ENCODE measurements at places on chromosomes 7 and 10.

DNA sequence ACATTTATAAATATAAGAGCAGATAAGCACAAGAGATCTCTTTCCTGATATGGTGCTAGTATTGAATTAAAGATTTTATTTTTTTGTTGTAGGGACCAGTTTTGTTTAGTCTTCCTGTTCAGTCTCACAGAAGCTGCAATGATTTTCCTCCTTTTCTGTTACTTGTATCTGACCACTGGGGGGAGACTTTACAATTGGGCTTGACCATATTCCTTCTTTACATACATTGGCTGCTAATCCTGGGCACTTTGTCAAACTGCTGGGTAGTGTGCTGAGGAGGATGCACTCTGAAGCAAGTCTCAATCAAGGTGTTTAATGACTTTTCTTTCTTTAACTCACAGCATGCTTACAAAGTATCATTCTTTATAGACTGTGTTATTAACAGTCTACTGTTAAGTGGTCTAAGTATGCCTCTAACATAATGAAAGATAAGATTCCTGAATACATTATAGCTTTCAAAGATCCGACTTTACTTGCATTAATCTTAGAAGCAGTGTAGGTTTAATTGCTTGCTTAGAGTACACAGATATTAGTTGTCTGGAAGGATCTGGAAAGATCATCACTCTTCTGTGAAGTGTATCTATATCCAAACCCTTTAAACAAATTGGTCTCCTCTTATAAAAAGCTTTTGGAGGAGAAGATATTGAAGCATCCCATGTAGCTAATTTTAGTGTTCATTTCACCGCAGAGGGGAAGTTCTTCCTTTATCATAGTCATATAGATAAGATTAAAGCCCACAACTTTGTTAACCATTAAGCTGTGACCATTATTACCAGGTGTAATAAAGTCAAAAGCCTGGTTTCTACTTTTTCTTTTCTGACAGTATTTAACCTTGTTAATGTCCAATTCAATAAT, 3.1 kb downstream of the PALS2 start:
- DNase-seq = peak; percentile 29

DNA sequence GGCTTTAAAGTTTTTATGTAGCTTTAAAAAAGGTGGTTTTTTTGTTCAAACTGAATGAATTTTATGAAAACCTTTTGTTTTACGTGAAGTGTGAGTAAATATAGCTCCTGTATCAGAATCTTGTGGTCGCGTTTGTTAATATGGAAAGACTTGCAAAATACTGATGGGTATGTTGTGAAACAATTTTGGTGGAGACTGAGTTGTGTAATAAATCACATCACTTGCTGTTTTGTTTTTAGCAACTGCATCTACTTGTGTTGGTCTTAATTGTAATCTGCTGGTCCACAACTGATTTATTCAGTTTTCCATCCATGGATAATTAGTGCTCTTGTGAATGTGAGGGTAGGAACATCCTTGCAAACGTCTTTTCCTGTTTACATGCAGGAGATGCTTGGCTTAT, 10.5 kb downstream of the PLXDC2 start:
- DNase-seq = no peak

DNA sequence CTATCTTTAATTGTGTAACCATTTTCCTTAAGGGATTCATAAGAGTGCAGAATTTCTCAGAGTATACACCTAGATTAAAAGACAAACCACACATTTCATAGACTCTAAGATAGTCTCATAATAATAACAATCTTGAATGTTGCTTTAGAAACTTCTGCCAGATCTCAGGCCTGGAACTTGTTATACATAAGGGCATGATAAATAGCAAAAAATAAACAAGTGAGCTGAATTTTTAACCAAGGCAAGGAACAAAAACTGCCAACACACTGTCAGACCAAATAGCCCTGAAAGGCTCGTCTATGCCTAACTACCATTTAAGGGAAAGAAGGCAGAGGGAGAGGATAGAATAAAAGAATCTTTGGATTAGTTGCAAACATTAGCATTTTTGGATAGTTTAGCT, 65.8 kb upstream of the SEMA3C start:
- DNase-seq = no peak

DNA sequence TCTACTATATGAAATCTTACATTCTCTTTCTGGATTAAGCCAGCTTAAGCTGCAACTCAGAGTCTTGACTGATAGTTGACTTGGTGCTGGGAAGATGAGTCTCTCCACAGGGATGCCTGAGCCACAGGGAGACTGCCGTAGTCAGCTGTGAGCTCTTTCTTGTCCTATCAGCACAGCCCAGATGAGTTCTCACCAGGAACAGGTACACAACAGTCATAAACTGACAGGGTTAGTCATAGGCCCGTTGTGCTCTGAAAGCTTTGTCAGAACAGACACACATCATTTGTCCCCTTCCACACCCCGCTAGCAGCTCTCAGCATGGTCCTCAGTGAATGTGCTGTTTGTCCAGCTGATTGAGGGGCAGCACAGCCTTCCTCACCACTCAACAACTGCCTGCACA, 221.6 kb downstream of the RPS24 start:
- DNase-seq = no peak

DNA sequence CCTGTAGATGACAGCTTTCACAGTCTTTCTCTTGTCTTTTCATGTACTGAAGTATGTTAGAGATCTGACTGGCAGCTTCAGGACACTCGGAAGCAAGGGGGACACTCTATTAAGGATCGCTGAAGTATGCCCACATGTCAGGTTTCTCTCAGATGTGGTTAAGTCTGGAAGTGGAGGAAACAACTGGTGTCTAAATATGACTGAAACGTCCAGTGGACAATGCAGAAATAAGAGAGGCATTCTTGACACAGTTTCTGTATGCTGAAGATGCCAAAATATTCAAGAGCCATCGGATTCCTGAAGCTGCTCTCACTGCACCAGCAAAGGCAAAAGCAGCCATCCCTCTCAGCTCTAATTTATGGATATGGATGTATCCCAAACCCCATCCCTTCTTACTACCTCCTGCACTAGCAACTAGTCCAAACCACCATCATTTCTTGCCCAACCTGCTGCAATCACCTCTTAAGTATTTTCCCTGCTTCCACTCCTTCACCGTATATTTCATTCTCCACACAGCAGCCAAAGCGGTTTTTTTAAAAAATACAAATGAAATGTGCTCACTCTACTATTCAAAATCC, 113.4 kb downstream of the REEP3 start:
- no peak for DNase-seq

GRCh38 chr10:24938525-24938924, 13.9 kb downstream of the PRTFDC1 start:
- no peak for DNase-seq

GRCh38 chr7:115965236-115965635, 65.3 kb downstream of the TFEC start:
- DNase-seq = no peak

GRCh38 chr7:87451187-87451586, 24.3 kb downstream of the ABCB4 start:
- DNase-seq = no peak

DNA sequence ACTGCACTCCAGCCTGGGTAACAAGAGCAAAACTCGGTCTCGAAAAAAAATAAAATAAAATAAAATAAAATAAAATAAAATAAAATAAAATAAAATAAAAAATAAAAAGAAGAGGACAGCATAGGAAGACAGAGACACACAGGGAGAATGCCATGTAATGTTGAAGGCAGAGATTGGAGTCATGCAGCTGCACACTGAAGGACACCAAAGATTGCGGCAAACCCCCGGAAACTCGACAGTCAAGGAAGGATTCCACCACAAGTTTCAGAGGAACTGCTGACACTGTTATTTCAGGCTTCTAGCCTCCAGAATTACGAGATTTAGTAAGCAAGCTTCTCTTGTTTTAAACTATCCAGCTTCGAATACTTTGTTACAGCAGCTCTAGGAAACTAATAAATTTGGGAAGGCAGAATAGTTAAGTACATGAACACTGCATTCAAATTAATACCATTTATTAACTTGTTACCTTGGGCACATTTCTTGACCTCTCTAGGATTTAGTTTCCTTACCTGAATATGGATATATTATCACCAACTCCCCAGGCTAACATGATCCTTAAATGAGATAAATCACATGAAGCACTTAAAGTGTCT, 9.5 kb downstream of the CPED1 start:
- DNase-seq = no peak

- DNase-seq = no peak
Observed at GRCh38 chr7:151665368-151665767, 145.7 kb upstream of the RHEB start.

DNA sequence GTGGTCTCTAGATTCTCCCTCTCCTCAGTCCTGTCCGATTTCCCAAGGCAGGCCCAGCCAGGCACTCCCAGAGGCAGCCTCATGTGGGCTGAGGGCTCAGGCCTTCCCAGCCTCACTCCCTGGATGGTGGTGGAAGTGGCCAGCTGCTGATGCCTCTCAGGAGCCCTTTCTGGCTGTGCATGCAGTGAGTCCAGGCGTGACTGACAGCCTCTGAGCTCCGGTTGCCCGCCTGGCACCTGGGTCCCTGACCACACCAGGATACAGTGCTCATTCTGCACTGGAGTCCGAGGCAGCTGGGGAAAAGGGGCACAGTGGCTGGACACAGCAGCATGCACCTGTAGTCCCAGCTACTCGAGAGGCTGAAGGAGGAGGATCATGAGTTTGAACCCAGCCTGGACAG, 132.6 kb downstream of the CUL2 start:
- DNase-seq = no peak

GRCh38 chr10:81013771-81014170, 476.1 kb downstream of the SH2D4B start:
- no peak for DNase-seq

- DNase-seq = no peak
Observed at GRCh38 chr10:62580396-62580795, 206.2 kb downstream of the ZNF365 start.

- no peak for DNase-seq
Observed at GRCh38 chr7:26237035-26237807, 35.7 kb downstream of the CBX3 start.

DNA sequence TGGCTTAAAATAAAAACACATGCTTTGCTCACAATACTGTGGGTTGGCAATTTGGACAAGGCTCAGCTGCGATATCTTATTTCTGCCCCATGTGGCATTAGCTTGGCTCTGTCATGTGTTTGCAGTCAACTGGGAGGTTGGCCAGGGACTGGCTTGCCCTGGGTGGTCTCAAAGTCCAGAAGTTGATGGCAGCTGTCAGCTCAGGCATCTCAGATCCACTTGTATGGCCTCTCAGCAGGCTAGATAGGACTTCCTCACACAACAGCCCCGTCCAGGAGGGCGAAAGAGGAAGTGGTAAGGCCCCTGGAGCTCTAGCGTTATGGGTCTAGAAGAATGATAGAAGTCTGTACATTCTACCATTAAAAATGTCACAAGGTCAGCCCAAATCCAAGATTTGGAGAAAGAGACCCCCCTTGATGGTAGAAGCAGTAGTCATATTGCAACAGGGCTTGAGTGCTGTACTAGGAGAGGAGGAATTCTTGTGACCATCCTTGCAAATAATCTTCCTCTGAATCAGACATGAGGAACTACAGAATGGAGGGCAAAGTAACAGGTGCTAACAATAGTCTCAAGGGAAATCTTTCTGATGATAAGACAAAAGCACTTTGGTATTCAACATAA, 166.2 kb downstream of the FAM107B start:
- no peak for DNase-seq

DNA sequence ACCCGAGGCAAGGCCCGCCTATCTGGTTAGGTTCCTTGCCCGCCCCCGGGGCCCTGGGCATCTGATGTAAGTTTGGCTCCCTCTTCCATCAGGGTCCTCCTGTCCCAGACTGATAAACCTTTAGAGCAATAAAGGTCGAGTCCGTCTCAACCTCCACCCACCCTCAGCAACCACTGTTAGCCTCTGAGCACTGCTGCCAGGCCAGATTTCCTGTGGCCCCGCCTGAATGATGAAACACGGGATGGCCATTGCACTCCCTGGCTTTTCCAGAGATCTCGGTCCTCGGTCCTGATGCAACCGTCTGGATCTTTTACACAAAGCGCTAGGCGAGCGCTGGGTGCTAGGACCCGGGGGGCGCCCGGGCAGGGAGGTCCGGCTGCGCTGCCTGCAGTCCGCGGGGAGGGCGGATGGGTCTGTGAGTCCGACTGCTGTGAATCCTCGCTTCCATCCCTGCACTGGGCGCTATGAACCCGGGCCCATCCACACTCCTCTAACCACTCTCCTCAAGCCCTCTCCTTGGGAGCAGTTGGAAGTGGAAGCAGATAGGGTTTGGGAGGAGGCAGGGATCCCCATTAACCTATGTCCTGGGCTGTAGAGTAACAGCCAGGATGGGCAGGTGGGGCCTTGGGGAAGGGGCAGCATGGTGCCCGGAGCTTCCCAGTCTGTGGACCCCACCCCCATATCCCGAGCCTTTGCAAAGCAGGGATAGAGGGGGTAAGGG, 875 bp upstream of the DDIT4 start:
- DNase-seq = peak; percentile 41

GRCh38 chr10:55631071-55631654, 729.9 kb downstream of the ZWINT start:
- no peak for DNase-seq

GRCh38 chr7:1777122-1777521, 107.0 kb downstream of the ELFN1 start:
- DNase-seq = no peak

DNA sequence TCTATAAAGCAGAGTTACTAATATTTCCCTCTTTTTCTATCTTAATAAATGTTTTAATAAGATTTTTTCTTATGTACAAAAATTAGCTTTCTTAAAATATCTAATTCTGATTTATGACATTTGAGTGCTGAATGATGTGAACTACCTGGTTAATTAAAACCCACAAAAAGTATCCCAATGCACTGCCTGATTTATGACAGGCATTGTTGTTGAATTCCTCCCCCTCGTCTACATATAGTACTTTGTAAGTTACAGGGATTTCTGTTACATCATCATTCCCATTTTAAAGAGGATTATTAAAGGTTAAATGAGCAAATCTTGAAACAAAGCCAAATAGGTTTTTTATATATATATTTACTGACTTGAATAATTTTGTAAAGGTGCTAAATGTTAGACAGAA, 91.1 kb downstream of the NRBF2 start:
- no peak for DNase-seq

GRCh38 chr7:125122173-125122572, 192.5 kb upstream of the POT1 start:
- no peak for DNase-seq

DNA sequence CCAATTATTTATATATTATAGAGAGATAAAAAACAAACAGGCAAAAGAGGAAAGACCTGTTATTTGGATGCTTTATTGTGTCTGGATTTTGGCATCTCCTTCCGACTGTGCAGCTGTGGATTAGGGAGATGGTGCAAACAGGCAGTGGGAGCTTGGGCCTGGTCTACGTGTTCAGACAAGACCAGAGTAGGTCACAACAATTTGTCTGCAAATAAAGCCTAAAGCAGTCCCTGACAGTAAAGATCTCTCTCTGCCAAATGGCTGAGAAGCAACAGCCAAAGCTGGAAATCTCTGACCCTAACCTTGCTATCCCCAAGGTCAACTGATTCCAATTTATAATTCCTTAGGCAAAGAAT, 82.0 kb downstream of the ABLIM1 start:
- DNase-seq = no peak

- DNase-seq = no peak
Observed at GRCh38 chr10:35594115-35595079, 10.7 kb upstream of the GJD4 start.

GRCh38 chr7:13945670-13946069, 43.8 kb downstream of the ETV1 start:
- DNase-seq = no peak

GRCh38 chr10:27433976-27434375, 70.1 kb upstream of the RAB18 start:
- no peak for DNase-seq
